ENCODE measurements at places on chromosomes 6 and 20. TPM values are rescaled to one million over a fixed set of nuclear protein-coding genes. Genes with fewer than 3 reads are reported as not detected.
A peak's percentile ranks its signal among the peaks of the same experiment; 100 is the strongest.

GRCh38 chr6:3383525-3383924 is 73.3 kb downstream of the SLC22A23 start:
- H3K36me3 ChIP-seq, result no peaks in the 10 kb centered on the region
- no peaks in the 10 kb centered on the region for H3K27me3 ChIP-seq
- H3K4me1 ChIP-seq, result peaks cover 50% of the 10 kb centered on the region
- H3K4me3 ChIP-seq, result no peak overlapping the region
- DNase-seq, result peak; percentile 53

DNA sequence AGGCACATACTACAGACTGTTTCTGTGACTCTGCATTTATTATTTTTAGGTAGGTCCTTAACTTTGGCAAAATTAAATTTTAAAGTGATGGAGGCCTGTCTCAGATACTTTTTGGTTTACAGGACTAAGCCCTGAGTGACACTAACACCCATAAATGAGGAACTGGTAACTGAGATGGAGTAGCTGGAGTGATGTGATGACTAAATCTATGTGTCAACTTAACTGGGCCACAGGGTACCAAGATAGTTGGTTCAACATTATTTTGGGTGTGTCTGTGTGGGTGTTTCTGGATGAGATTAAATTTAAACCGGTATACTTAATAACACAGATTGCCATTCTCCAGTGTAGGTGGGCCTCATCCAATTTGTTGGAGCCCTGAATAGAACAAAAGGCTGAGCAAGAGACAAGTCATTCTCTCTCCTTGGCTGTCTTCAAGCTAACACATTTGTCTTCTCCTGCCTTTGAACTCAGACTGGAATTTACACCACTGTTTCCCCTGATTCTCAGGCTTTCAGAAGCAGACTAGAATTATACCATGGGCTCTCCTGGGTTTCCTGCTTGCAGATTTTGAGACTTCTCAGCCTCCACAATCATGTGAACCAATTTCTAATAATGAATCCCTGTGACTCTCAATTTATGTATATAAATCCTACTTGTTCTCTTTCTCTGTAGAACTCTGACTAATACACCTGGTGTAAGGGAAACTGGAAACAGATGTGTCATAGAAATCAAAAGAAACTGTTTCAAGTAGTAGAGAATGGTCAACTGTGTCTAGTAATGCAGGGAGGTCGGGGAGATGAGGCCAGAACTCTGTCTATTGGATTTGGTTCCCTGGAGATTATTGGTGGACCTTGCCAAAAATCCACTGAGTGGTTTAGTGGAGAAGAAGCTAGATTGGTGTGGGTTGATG is 579.2 kb downstream of the EPM2A start:
- no peaks in the 10 kb centered on the region for H3K36me3 ChIP-seq
- H3K27me3 ChIP-seq, result no peaks in the 10 kb centered on the region
- H3K27ac ChIP-seq, result no peak overlapping the region
- no peaks in the 10 kb centered on the region for H3K4me1 ChIP-seq

GRCh38 chr6:123830120-123830519 is 26.5 kb downstream of the NKAIN2 start:
- no peak overlapping the region for H3K4me3 ChIP-seq
- no peak overlapping the region for H3K27ac ChIP-seq
- no peaks in the 10 kb centered on the region for H3K36me3 ChIP-seq
- no peaks in the 10 kb centered on the region for H3K27me3 ChIP-seq
- H3K4me1 ChIP-seq, result no peaks in the 10 kb centered on the region

DNA sequence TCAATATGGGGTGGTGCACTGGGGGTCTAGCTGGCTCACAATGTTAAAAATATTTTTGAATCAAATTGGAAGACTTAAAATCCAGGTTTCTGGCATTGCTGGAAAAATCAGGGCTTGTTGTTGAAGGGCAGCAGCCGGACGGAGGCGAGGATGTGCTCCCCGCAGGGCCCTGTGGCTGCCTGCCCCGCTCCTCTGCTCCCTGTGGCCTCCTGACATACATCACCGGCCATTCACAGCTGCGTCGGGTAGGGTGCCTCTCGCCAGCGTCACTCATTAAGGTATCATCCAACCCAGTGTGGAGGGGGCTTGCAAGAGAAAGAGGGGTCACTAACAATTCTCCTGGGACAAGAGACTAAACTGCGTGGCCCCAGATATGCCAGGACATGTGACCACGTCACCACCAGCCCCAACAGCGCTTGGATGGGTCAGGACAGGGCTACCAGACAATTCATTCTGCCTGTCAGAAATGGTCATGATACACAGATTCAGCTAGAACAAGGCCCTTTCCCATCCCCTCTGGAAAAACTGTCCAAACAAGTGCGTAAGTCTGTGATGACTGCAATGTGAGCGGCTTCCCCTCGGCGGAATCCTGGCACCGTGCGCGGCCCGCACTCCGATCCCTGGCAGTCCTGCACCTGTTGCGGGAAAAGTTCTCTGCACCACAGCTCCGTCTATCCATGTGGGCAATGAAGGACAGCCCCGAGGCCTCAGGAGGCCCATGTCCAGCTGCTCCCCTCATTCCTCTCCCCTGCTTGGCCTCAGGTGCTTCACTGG is 12.0 kb downstream of the GATA5 start:
- DNase-seq, result no peak
- H3K27ac ChIP-seq, result no peak overlapping the region
- peaks cover 11% of the 10 kb centered on the region for H3K4me1 ChIP-seq
- no peaks in the 10 kb centered on the region for H3K36me3 ChIP-seq

- peaks cover 6% of the 10 kb centered on the region for H3K4me1 ChIP-seq
- DNase-seq, result no peak
- H3K27ac ChIP-seq, result no peak overlapping the region
These were observed 28.8 kb downstream of the POM121L2 start for GRCh38 chr6:27283279-27283678.

DNA sequence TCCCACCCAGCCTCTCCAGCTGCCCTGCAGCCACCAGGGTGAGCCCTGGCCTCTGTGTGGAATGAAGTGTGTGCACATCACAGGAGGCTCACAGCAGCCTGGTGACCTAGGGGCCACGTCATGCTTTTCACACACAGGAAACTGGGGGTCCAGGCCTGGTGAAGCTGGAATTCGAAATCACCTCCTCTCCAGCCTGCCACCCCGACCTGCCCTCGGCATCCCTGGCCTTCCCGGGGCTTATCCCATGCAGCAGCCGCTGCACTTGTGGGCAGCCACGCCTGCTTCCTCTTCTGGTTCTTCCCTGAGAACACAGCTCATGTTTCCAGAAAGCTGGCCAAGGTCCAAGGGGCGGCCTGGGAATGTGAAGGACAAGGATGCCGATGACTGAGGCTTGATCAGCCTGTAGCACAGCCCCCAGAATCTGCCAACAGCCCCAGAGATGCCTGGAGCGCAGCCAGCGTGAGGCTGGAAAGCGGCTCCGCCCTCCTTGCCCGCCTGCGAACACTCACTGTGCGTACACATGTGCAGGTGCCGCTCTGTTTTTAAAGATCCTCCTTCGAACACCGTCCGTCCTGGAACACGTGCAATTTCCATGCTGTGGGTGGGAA is 4.2 kb upstream of the NTSR1 start:
- H3K36me3 ChIP-seq, result no peaks in the 10 kb centered on the region
- peaks cover 11% of the 10 kb centered on the region for H3K27me3 ChIP-seq
- peak; percentile 94 for DNase-seq

DNA sequence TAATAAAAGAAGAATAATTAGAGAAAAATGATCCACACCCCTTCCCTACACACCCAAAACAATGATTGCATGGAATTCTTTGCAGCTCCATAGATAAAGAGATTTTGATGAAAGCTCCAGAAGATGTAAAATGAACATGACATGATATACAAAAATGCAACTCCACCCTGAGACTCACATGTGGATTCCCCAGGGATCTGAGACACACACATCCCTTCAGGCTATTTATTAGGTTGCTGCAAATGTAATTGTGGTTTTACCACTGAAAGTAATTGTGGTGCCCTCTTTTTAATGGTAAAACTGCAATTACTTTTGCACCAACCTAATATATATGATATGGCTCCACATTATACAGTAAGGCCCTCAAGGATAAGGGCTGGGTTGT is 40.4 kb upstream of the TBC1D7 start:
- H3K27ac ChIP-seq, result no peak overlapping the region
- no peaks in the 10 kb centered on the region for H3K27me3 ChIP-seq
- H3K4me1 ChIP-seq, result peaks cover 7% of the 10 kb centered on the region
- H3K4me3 ChIP-seq, result no peak overlapping the region
- DNase-seq, result no peak

GRCh38 chr6:168838037-168838399 is 397.0 kb downstream of the SMOC2 start:
- H3K36me3 ChIP-seq, result no peaks in the 10 kb centered on the region
- no peak for DNase-seq
- H3K27me3 ChIP-seq, result no peaks in the 10 kb centered on the region

DNA sequence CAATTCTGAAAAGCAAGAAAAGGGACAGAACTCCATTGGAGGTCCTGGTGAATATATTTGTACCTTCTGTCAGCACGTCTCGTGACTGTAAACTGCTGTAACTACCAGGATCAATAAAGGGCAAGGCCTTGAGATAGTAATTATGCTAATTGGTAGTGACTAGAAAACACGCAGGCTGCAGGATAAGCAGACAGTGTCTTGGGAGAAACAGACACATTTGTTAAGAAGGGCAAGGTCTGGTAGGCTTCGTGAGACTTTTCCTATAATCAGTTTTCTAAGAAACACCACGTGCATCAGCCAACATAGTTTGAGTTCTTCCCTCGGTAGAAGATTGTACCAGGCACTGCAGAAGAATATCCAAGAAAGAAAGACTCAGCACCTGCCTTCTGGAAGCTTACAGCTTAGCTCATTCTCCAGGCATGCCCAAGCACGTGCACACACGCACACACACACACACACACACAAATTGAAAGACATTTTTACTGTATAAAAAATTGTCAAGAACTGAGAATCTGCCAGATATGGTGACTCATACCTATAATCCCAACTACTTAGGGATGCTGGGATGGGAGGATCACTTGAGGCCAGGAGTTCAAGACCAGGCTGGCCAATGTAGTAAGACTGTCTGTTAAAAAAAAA is 167.0 kb upstream of the SASH1 start:
- peaks cover 14% of the 10 kb centered on the region for H3K4me1 ChIP-seq
- no peaks in the 10 kb centered on the region for H3K36me3 ChIP-seq
- no peak overlapping the region for H3K27ac ChIP-seq
- H3K4me3 ChIP-seq, result no peak overlapping the region
- H3K27me3 ChIP-seq, result no peaks in the 10 kb centered on the region

- H3K4me3 ChIP-seq, result no peak overlapping the region
- H3K4me1 ChIP-seq, result no peaks in the 10 kb centered on the region
- no peaks in the 10 kb centered on the region for H3K36me3 ChIP-seq
- no peak overlapping the region for H3K27ac ChIP-seq
- no peak for DNase-seq
- H3K27me3 ChIP-seq, result no peaks in the 10 kb centered on the region
These were observed 197.5 kb downstream of the FRK start for GRCh38 chr6:115863211-115863610.

DNA sequence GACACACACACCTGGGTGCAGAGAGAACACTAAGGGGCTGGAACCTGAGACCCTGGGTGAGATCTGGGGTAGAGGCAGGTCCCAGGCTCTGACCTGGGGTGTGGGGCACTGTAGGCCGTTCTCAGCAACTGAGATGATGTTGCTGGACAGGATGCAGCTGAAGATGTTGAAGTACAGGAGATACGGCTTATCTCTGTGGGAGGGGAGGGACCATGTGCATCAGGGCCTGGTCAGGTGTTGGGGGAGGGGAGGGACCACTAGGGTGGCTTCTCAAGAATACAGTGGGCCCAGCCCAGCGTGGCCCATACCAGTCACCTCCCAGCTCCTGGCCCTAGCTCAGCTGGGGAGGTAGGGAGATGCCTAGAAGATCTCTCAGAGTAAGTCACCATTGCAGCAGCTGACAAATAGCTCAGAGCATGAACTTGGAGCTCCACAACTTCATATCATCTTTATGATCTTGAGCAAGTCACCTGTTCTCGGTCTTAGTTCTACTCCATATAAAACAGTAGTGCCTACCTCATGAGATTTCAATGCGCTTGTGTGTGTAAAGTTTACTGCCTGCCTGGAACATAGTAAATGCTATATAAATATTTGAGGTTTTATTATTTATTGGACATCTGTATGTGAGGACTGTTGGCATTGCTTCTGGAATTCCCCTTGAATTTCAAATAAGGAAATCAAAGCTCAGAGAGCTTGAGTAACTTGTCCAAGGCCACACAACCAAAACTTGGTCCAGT is 3.8 kb downstream of the SLC44A4 start:
- H3K27ac ChIP-seq, result peak overlapping the region; percentile 65
- no peak overlapping the region for H3K4me3 ChIP-seq
- H3K27me3 ChIP-seq, result no peaks in the 10 kb centered on the region
- peaks cover 3% of the 10 kb centered on the region for H3K4me1 ChIP-seq

DNA sequence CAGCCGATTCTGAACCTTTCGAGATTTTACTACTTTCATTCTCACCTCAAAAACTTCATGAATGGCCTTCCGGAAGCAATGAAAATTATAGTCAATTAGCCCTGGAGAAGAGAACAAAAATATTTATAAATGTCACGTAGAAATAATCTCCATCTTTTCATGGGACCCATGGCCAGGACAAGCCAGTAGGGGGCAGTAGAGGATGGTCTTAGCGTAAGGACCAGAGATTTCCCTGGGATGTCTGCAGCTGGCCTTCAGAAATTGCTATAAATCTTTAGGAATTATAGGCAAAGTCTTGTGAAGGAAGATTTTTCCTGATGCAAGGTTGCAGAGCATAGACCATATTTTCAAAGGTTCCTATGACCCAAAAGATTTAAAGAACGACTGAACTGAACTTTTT is 15.6 kb upstream of the UBE2J1 start:
- H3K4me1 ChIP-seq, result peaks cover 14% of the 10 kb centered on the region
- H3K36me3 ChIP-seq, result no peaks in the 10 kb centered on the region
- no peaks in the 10 kb centered on the region for H3K27me3 ChIP-seq

DNA sequence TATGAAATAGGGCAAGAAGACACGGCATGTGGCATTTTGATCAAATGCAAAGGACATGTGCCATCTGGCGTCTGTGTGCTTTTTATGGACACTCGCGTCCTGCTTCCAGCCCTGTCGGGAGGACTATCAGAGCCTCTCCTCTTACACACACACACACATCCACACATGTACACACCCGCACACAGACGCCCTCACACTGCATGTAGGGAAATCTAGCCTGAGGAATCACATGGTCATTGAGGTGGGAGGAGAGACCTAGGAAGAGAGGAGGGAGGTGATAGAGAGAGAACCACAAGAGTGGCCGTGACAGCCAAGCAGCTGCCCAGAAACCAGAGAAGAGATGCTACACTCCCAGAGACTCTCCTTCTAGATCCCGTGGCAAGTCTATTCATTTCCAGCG is 105.9 kb upstream of the CDYL start:
- H3K4me1 ChIP-seq, result no peaks in the 10 kb centered on the region
- no peak overlapping the region for H3K27ac ChIP-seq
- H3K4me3 ChIP-seq, result no peak overlapping the region
- H3K27me3 ChIP-seq, result no peaks in the 10 kb centered on the region

Gene OR2H2
- not detected for total RNA-seq

Gene CLPSL1
- total RNA-seq, result not detected

Gene SMLR1
- not detected for total RNA-seq

Gene BRPF3
- 21.5 TPM for total RNA-seq

Gene FAM110A
- total RNA-seq, result 8.8 TPM

Gene MOXD1
- total RNA-seq, result 1.6 TPM

Gene VSTM2L
- total RNA-seq, result 4.0 TPM

Gene POPDC3
- total RNA-seq, result not detected

Gene TRIM15
- total RNA-seq, result not detected

Gene FOXO3
- 63.4 TPM for total RNA-seq

Gene HSPA1L
- 4.1 TPM for total RNA-seq

Gene RIN2
- total RNA-seq, result 84.3 TPM
